Stimulated activated CD8-positive, alpha-beta memory T cell treated with anti-CD3 and anti-CD28 coated beads, Interleukin-4, amount 100 ng/mL, for 1 hour (primary cell): ENCODE measurements at places on chromosomes 16 and 17.

- no peak for DNase-seq
Measured at GRCh38 chr17:20010936-20011335, 1.8 kb downstream of the SPECC1 start.

DNA sequence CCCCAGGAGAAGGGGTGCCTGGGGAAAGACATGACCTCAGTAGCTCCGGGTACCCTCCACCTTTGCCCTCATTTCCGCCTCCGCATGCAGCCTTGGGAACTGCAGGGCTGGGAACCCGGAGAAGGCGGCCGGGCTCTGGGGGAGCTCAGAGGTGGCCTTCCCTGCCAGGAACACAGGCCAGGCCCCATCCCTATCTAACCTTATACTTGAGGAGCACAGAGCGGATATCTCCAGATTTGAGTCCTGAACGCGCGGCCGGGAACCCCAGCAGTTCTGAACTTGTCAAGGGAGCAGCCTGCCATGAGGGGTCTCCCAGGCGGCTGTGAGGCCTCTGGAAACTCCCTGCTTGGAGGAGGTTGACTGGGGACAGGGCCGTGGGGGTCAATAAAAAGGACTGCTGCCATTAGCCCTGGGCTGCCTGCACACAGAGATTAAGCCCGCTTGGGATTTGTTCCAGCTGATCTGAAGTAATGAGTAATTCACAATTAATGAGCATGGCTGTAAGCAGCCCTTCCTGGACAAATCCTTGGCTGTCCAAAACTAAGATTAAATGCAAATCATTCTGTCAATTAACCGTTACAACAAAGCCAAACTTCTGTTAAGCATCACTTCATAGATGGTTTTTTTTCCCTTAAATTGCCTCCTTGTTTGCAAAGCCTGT, 26.3 kb upstream of the METRNL start:
- DNase-seq = no peak

GRCh38 chr17:37117373-37118142, 168.8 kb downstream of the AATF start:
- DNase-seq = no peak

DNA sequence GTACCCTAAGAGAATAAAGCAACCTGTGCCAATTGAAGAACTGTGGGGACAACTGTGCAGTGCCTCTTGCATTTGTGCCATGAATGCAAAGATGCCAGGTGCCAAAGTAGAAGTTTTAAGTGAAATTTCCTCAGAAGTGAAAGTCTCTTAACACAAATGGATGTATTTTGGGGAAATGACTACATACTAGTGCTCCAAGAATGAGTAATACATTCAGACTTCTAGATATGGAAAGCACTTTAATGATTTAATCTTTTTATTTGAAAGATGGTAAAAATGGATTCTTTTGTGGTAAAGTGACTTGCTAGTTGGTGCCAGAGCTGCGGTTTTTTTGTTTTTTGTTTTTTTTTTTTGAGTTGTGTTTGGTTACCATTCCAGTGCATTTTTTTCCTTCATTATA, 15.0 kb downstream of the UTP18 start:
- DNase-seq = no peak

- DNase-seq = no peak
Measured at GRCh38 chr16:6381896-6382295, 950.7 kb upstream of the RBFOX1 start.

- no peak for DNase-seq
Measured at GRCh38 chr16:84298376-84298899, 3.8 kb downstream of the WFDC1 start.

DNA sequence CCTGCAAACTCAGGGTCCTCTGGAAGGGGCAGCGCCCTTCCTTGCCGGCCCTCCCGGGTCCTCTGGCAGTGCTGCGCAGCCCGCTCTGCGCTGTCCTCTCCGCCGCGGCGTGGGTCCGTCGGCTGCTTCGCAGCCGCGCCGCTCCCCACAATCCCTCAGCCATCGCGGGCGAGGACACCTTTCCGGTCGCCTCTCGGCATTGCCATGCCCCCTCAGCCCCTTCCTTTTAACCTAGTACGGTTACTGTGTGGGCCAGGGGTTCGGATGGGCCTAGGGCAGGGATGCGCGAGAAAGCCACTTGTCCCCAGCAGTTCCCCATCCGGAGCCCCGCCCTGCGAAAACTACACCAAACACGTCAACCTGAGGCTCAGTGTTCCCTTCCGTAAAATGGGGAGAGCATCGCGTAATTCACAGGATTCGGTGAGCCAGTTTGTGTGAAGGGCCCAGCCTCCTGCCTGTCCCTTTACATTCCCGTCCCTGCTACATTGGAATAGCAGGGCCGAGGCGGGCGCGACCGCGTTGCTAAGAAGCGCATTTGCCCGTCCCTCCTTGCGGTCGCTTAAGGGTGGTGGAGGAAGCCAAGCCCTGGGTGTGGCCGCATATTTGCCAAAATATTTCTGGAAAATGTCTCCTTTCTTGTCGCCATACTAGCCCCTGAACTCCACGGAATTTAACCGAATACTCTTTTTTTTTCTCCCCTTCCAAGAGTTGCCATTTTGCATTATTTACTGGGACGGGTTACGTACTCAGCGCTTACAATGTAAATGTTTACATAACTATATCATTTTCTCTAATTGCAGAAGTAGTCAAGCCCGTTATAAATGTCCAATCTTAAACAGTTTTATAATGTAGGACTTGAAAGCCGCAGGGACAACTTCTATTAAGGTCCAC, 13.2 kb downstream of the COPZ2 start:
- DNase-seq = no peak

- DNase-seq = no peak
Measured at GRCh38 chr17:1039511-1040215, 42.7 kb downstream of the TIMM22 start.

GRCh38 chr16:4332083-4332482, 16.2 kb downstream of the GLIS2 start:
- DNase-seq = no peak

GRCh38 chr16:48596326-48596725, 13.7 kb downstream of the N4BP1 start:
- DNase-seq = no peak

DNA sequence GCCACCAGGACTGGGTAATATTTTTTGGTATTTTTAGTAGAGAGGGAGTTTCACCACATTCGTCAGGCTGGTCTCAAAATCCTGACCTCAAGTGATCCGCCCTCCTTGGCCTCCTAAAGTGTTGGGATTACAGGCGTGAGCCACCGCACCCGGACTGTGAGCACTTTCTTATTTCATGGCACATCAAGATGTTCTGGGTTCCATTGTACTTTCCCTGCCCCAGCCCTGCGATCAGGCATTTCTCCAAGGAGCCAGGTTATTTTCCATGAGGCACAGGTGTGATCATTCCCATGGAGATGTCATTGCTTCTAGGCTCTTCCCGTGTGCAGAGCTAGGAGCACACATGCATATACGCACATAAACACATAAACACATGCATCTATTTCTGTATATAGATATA, 2.6 kb upstream of the ANKRD40CL start:
- no peak for DNase-seq

- DNase-seq = no peak
Measured at GRCh38 chr16:306911-307370, 24.0 kb downstream of the PDIA2 start.

GRCh38 chr16:12976936-12977335, 75.5 kb downstream of the SHISA9 start:
- no peak for DNase-seq

- no peak for DNase-seq
Measured at GRCh38 chr17:66953630-66954020, 10.9 kb upstream of the CACNG4 start.

DNA sequence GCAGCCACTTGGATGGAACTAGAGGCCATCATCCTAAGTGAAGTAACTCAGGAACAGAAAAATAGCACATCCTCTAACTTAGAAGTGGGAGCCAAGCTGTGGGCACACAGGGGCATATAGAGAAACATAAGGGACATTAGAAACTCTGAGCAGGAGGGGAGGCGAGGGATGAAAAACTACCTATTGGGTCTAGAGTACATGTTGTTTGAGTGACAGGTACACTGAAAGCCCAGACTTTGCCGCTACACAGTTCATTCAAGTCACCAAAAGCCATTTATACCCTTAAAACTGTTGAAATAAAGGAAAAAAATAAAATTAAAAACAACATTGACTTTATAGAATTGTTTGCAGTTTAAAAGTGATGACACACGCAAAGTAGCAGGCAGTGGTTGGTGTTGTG, 236.6 kb downstream of the SNX29 start:
- no peak for DNase-seq

DNA sequence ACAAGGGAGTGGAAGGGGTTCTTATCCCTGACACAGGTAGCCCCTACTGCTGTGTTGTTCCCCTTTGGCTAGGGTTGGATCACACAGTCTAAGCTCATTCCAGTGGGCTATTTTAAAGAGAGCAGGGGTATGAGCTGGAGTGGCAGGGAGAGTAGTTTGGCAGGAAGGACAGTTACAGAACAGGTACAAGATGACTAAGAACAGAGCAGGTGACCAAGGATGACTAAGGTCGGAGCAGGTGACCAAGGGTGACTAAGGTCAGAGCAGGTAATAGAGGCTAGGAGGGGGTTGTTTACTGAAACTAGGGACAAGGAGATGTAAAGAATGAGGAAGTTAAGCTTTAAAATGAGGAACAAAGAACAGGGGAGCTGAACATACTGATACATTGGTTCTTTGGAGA, 58.8 kb downstream of the UTP18 start:
- DNase-seq = no peak

- DNase-seq = no peak
Measured at GRCh38 chr17:17723354-17724261, 42.4 kb downstream of the RAI1 start.

GRCh38 chr16:9062301-9062700, 29.1 kb upstream of the HAPSTR1 start:
- no peak for DNase-seq

DNA sequence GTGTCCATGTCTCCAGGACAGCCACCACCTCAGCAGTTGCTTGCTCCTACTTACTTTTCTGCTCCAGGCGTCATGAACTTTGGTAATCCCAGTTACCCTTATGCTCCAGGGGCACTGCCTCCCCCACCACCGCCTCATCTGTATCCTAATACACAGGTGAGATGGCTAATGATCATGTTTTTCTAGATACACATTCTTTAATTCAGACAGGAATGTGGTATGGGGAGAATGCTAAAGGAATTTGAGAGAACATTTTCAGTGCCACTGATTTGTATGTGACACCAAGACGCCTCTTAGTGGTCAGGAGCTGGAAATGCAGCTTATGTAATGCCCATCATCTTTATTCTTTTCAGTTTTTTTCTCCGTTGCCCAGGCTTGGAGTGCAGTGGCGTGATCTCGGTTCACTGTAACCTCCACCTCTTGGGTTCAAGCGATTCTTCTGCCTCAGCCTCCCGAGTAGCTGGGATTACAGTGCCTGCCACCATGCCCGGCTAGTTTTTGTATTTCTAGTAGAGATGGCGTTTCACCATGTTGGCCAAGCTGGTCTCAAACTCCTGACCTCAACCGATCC, 8.9 kb upstream of the RAPGEFL1 start:
- DNase-seq = no peak

DNA sequence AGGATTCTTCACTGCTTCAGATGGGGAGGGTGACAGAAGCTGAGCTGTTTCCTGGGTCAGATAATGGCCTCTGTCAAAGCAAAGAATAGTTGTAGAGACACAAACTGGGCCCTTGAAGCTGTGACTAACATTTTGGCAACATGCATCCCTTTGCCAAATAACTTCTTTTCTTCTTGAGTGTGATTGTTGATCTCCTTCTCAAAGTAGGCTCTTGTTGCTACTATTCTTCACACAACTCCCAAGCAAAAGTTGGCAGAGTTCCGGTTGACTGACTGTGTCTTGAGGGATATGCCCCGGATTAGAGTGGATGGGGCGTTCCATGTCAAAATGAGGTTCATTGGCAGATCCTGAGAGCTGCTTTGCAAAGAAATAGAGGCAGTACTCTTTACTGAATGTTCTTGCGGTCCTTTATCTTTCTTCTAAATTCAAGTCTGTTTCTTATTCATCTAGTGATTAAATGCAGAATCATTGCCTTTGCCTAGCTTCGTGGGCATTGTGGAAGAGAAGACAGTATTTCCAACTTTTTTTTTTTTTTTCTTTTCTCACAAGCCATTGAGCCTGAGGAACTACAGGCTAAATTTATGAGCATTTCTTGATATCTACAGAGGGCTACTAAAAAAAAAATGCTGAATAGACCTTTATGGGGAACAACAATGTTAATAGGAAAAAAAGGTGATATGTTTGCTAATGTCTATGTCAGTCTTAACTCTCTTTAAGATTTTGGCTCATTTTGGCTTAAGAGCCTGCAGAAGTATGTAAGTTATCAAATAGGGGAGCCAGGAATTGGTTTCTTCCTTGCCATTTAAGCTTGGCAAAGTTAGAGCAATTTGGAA, 5.8 kb downstream of the WIPF2 start:
- no peak for DNase-seq

GRCh38 chr17:18157354-18157985, 26.2 kb upstream of the ALKBH5 start:
- no peak for DNase-seq

GRCh38 chr17:73291260-73291801, 20.5 kb downstream of the CDC42EP4 start:
- no peak for DNase-seq

- DNase-seq = no peak
Measured at GRCh38 chr16:86565644-86566511, 751 bp upstream of the FOXC2 start.

DNA sequence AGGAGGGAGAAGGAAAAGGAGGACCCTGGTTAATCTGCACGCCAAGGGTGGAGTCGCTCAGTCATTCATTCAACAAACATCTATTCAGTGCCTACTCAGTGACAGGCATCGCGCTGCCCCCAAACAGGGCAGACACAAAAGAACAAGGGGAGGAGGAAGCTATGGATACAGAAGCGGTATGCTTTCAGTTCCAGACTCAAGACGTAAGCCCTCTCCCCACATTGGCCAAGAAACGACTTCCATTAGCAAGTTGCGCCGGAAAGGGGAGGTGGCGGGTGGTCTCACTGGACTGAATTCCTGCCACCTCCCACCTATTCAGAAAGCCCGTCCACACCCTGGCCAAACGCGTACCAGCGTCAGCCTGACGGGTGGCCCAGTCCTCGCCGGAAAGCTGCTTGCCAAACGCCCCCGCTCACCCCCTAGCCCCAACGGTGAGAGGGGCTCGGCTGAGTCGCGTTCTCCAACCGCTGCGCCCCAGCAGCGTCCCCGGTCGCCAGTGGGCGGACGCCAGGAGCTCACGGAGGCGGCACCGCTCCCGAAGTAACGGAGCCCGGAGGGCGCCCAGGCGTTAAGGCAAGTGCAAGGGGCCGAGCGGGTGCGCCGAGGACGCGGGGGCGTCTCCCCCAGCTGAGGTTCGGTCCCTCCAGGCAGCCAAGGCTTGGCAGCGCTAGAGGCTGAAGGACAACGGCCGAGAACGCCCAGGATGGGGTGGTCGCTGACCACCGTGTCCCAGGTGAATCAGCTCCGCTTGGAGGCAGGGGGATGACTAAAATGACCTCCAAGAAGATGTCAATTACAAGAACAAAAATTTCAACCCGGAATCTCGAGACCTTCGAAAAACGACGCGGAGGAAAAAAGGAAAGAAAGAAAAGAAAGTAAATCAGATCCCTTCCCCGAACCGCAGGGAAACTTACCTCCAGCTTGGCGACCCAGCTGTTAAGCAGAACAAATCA, 470.7 kb downstream of the SOX9 start:
- no peak for DNase-seq

GRCh38 chr16:11697319-11697718, 29.1 kb downstream of the SNN start:
- DNase-seq = no peak
